ENCODE measurements at places on chromosomes 2 and 18.

GRCh38 chr2:184598316-184599053 is at the start of gene ZNF804A:
Gene ZNF804A, plus strand, starts transcription at chr2:184598529. Its CDS starts 431 bp downstream, at chr2:184598960.
- DNase-seq = peak; percentile 4

DNA sequence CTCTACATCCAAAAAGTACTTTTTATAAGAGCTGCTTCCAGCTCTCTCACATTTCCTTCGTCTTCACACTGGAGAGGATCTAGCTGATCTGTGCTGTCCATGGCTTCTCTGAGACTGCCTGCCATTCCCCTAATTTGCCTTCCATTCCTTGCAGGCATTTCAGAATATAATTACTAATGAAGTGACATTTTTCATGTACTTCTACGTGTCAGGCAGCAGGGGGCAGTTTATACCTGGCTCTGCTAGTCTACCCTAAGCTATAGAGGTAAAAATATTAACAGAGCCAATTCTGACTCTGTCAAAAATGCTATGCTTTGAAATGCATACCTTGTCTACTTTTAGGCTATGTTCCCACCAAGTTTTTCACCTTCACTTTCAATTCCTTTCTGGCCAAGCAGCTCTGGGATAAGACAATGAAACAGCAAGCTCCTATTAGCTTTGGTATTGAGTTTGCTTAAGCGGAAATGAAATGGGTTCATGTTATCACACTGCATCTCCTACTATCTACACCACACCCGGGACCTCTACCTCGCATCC is 81.9 kb downstream of the MEP1B start:
- DNase-seq = peak; percentile 7

DNA sequence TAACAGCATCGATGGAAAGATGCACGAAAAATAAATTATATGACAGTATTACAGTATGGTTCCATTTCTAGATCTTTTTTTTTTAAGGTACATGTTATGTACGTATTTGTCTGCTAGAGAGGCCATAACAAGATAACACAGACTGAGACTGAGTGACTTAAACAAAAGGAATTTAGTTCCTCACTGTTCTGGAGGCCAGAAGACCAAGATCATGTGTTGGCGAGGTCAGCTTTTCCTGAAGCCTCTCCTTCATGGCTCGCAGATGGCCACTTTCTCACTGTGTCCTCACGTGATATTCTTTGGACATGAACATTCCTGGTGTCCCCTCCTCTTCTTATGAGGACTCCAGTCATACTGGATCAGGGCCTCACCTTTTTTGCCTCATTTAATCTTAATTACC is 177.4 kb downstream of the CAPN13 start:
- no peak for DNase-seq

GRCh38 chr2:98893911-98894321 is 42.1 kb downstream of the CRACDL start:
- no peak for DNase-seq

DNA sequence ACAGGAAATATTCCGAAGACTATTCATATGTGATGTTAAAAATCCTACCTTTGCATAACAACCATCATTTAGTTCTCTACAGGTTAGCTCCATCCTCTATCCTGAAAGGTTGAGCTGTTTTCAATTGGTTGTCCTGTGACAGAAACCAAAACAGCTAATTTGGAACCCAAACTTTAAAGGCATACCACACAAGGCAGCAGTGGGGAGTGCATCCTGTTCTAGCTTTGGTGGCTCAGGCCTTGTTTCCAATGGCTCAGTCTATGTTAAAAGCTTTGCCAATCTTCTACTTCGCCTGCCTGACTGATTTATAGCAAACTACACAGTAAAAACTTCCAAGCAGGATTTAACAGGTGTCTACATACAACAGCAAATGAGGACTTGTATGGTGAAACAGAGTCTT is 3.2 kb downstream of the CD226 start:
- DNase-seq = no peak

DNA sequence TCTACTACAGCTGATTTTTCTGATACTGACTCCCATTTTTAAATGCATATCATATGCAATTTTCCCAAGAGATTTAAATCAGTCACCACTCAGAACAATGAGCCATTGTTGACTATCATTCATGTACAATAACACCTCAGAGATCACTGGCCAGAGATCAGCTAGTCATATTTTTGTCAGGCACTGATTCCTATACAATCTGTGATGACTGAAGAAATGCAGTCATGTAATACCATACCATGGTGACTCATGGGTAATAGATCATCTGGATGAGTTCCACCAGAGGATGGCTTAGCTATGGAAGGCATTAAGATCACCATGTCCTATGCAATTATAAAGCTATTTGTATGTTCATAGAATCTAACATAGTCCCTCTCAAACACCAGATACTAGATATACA is 285.7 kb upstream of the DCC start:
- no peak for DNase-seq

- no peak for DNase-seq
Measured at GRCh38 chr2:215863687-215864086, 149.7 kb downstream of the MREG start.

- DNase-seq = no peak
Measured at GRCh38 chr2:1132328-1132969, 181.8 kb downstream of the SNTG2 start.

DNA sequence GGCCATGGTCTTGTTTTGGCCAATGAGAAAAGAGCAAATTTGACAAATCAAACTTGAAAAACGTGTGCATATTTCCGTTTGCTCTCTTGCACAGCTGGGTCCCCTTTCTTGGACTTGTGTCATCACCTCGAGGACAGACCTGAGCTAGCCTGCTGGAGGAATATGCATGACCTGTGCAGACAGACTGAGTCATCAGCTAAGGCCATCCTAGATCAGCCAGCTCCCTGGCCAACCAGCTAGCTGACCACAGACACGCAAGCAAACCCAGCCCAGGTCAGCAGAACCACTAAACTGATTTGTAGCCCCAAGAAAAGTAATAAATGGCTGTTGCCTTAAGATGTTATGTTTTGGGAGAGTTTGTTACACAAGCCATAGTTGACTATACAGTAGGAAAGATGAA is 61.3 kb upstream of the PAX3 start:
- no peak for DNase-seq

DNA sequence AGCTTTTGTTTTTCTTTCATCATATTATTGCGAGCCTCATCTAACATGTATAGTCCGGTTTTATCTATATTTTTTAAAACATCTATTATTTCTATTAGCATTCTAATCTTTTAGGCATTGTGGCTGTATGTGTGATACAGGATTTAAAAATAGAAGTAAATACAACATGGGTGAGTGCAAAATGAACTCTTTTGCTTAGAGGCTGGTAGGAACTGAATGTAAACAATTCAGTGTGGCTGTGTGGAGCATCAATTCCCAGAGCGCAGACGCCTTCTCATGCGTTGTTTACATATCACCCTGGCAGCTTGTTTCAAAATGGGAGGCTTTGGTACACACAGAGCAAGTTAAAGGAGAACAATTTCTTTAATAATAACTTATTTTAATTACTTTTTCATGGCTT is 836 bp downstream of the DTNA start:
- peak; percentile 69 for DNase-seq

DNA sequence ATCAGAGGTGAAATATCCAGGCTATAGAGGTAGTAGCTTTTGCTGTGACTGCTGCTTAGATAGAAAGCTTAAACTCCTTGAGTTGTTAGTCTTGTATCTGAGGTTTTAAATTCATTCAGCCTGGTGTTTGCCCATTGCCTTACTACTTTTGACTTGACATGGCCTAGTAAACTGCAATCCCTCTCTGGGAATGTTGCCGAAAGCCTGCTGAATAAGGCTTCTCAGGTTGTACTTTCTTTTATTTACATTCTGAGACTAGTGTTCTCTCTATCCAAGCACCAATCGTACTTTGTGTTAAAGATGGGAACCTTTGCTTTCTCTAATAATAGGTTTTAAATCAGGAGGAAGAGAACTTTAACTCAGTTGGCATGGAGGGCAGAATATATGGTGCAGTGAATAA is 357.6 kb upstream of the CWC22 start:
- no peak for DNase-seq

DNA sequence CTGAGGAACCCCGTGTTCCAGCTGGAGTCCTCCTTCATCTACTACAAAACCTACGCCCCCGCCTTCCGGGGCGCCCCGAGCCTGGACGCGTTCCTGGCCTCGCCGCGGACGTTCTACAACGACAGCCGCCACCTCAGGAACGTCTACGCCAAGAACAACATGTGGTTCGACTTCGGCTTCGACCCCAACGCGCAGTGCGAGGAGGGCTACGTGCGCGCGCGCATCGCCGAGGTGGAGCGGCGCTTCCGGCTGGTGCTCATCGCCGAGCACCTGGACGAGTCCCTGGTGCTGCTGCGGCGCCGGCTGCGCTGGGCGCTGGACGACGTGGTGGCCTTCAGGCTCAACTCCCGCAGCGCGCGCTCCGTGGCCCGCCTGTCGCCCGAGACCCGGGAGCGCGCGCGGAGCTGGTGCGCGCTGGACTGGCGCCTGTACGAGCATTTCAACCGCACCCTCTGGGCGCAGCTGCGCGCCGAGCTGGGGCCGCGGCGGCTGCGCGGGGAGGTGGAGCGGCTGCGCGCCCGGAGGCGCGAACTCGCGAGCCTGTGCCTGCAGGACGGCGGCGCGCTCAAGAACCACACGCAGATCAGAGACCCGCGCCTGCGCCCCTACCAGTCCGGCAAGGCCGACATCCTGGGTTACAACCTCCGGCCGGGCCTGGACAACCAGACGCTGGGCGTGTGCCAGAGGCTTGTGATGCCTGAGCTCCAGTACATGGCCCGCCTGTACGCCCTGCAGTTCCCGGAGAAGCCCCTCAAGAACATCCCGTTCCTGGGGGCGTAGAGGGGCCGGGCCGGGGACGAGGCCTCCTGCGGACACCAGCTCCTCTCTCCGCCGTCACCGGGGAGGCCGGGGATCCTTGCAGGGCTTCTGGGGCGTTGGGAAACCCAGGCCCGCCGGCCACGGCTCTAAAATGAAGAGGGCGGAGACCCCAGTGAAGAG is 5.3 kb upstream of the NEU4 start:
- DNase-seq = peak; percentile 69

- DNase-seq = no peak
Measured at GRCh38 chr2:150609831-150610582, 122.5 kb upstream of the RND3 start.

GRCh38 chr2:194765723-194766122 is 891.3 kb upstream of the SLC39A10 start:
- DNase-seq = no peak

DNA sequence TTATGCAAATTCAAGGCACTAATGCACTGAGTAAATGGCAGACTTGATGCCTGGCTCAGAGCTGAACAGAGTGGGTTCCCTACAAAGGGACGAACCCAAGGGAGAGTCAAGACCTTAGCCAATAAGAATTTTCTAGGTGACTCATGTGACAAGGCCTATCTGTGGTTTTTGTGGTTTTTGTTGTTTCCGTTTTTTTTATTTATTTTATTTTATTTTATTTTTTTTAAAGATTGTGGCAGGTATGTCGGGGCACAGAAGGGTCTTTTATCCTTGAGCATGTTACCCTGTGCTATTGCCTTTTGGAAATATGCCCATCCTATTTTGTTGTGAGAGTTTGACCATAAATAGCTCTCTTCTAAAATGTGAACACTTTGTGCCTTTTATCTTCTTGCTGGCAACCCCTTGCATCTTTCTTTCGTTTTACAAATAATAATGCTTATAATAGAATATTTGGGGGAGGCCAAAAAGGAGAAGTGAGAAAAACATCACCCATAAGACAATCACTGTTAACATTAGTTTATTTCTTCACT is 113.4 kb upstream of the AQP4 start:
- no peak for DNase-seq
